GM12865 (cell line): ENCODE measurements at places on chromosomes 2 and 18.

DNA sequence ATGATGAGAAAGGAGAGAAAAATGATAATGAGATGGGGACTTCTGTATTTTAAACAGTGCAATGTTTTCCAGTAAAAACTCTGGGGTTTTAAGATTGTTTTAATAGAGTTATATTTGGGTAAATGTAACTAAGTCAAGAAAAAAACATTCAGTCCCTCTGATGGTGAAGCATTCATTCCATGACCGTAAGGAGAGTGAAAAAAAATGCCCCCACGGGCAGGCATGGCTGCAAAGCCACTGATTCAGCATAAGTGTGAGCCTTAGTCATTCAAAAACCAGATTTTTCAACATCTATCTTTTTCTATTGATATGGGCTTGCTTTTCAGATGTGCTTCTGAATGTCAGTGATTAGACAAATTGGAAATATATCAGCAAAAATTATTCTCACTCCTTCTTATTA, 957.8 kb downstream of the SLC4A3 start:
- DNase-seq, result no peak

GRCh38 chr2:86037141-86037794, 68.4 kb downstream of the POLR1A start:
- no peak for DNase-seq

- DNase-seq, result no peak
These were observed 137.4 kb upstream of the RBMS1 start for GRCh38 chr2:160630801-160631590.

GRCh38 chr18:77859634-77860033, 610.0 kb downstream of the GALR1 start:
- no peak for DNase-seq

- no peak for DNase-seq
These were observed 71.4 kb downstream of the HNMT start for GRCh38 chr2:138035608-138036217.

DNA sequence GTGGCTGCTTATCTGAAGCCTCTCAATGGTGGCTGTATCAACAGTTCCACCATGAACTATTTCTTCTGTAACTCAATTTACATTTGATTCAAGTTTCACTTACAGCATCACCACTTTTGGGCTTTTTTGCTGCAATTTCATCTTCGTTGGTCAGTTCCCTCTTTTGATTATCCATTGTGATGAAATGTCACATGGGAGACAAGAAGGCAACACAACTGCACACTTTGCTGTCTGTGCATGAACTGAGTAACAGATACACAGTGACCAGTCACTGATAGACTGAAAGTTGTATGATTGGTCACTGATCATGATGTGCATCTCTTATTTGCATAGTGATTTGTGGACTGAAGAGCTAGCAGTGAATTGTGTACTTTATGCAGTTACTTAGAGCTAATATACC, 130.7 kb upstream of the RNF152 start:
- DNase-seq, result no peak

GRCh38 chr2:40394597-40394996, 57.3 kb downstream of the SLC8A1 start:
- DNase-seq, result no peak

GRCh38 chr2:218366621-218367414, 10.2 kb downstream of the CATIP start:
- no peak for DNase-seq

DNA sequence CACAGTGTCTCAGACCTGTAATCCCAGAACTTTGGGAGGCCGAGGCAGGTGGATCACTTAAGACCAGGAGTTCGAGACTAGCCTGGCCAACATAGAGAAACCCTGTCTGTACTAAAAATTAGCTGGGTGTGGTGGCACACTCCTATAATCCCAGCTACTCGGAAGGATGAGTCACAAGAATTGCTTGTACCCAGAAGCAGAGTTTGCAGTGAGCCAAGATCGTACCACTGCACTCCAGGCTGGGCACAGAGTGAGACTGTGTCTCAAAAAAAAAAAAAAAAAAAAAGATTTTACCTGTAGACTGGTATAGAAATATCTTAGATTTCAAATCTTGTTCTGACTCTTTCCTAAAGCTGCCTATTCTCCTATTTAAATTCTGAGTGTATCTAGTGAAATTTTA, 7.2 kb upstream of the KLHL29 start:
- DNase-seq, result no peak

DNA sequence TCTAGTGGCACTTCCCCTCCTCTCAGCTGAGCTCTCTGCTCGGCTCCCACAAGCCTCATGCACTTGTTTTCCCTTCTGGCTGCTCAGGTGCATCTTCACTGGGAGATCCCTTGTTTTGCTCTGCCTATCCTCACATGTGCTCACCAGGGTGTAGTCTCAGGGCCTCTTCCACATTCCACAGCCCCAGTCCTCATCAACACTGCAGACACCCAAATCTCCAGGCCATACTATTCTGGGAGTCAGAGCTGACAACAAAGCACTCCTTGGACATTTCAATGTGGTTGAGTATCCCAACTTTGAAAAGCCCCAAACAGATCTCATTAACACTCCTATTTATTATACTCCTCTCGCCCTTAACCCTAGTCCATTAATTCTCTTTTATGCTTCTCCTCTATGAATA, 71.3 kb downstream of the CCDC93 start:
- DNase-seq, result no peak
